ENCODE measurements at places on chromosomes 7 and 10.

GRCh38 chr10:75399461-75400162 lies 2.0 kb downstream of the ZNF503 start:
- no peak for DNase-seq

DNA sequence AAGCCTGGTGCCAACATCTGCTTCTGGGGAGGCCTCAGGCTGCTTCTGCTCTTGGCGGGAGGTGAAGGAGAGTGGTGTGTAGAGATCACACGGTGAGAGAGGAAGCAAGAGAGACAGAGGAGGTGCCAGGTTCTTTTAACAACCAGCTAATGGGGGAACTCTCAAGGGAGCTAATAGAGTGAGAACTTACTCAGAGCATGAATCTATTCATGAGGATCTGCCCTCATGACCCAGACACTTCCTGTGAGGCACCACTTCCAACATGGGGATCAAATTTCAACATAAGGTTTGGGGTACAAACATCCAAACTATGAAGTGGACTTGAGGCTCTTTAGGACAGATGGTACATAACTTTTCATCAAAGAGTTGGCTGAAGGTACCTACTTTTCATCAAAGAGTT lies 5.1 kb upstream of the ZNF32 start:
- DNase-seq = no peak

DNA sequence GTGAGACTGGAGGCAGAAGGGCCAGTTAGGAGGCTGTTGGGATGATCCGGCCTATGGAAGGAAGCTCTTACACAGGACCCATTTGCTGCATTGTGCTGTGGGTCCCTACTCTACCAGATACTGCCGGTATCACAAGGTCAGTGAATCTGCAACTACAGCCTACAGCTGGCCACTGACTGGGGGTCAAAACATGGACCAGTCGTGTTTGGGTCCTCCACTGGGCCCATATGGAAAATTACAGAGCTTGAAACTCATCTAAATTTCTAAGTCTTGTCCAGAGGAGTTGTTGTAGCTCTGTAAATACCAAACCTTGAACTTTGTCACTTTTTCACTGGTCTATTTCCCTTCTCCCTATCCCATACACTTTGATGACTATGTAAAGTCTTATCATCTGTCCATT lies 5.6 kb upstream of the NUP205 start:
- no peak for DNase-seq

DNA sequence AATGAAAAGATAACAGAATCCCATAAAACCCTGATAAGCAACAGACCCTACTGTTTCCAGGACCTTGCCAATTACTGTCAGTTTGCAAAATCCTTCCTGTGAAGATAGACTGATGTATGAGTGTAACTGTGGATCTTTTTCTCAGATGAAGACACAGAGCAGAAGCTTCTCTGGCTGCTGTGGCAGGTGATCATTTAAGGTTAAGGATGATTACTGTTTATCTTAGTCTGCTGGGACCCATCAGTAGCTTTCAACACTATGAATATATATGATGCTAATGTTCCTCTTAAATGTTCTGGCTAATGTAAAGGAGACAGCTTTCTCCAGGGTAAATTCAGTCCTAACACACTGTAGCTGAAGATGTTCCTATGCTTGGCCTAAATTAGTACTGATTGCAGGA lies 56.0 kb upstream of the CTTNBP2 start:
- no peak for DNase-seq

- no peak for DNase-seq
Observed at GRCh38 chr10:76302961-76303630, 871.7 kb downstream of the LRMDA start.

All from activated CD8-positive, alpha-beta memory T cell treated with anti-CD3 and anti-CD28 coated beads for 1 hour (primary cell).